ENCODE measurements at places on chromosomes 2 and 18. TPM values are rescaled to one million over a fixed set of nuclear protein-coding genes. Genes with fewer than 3 reads are reported as not detected.

Gene MC4R
- not detected for total RNA-seq

Gene RFX8
- total RNA-seq, result 15.3 TPM

Gene DLGAP1
- 0.12 TPM for total RNA-seq

Gene KCNJ13
- not detected for total RNA-seq

Gene PREB
- total RNA-seq, result 46.4 TPM

Gene CDKL4
- 0.75 TPM for total RNA-seq

Gene C2orf66
- 0.12 TPM for total RNA-seq

Gene ALLC
- total RNA-seq, result not detected

Gene MOGAT1
- total RNA-seq, result not detected

Gene ALPG
- total RNA-seq, result not detected

Gene ACKR3
- not detected for total RNA-seq

Gene UGT1A8
- total RNA-seq, result 0.12 TPM

Gene INPP5D
- 1.6 TPM for total RNA-seq

Gene STPG4
- 0.12 TPM for total RNA-seq

Gene PCARE
- not detected for total RNA-seq

Gene CD207
- not detected for total RNA-seq

Gene SERPINB10
- total RNA-seq, result 1.00 TPM

Gene GPR55
- not detected for total RNA-seq

Gene DCDC2C
- total RNA-seq, result not detected

Gene CAPN10
- 30.3 TPM for total RNA-seq

Gene DTNA
- total RNA-seq, result 17.2 TPM

Gene GATA6
- 15.2 TPM for total RNA-seq

Gene MYO3B
- under 0.01 TPM for total RNA-seq

Gene CNOT9
- total RNA-seq, result 69.2 TPM

Gene GPBAR1
- 0.12 TPM for total RNA-seq

Gene C2orf72
- 0.22 TPM for total RNA-seq

Gene ZBTB14
- total RNA-seq, result 13.0 TPM

Gene NYAP2
- total RNA-seq, result not detected

Gene CFAP65
- total RNA-seq, result not detected

Data from uterine smooth muscle cell (primary cell).